ENCODE measurements at places on chromosomes 6 and 20. TPM values are rescaled to one million over a fixed set of nuclear protein-coding genes. Genes with fewer than 3 reads are reported as not detected.

DNA sequence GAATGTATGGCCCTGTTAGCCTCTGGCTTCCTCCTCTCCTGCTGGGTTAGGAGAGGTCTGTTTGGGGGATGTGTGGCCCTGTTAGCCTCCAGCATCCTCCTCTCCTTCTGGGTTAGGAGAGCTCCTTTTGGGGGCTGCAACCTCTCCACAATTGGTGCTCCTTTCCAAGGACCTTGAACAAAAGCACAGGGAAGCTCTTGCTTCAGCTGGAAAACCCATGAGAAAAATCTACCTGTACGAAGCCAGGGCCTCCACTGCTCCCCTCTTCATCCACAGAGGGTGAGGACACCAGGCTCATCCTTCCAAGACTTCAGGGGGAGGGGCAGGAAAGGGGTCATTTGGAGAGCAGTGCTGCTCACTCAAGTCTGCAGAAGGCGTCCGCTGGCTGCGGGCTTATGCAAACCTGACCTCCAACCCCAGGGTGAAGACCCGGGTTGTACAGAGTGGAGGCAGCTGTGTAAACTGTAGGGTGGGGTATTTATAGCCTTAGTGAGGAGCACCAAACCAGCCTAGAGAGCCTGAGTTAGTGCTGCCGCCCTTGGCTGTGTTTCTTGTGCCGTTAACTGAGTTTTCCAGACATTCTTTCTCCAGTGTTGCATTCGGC lies 62.1 kb downstream of the SLC24A3 start:
- H3K4me1 ChIP-seq, result no peaks in the 10 kb centered on the region

DNA sequence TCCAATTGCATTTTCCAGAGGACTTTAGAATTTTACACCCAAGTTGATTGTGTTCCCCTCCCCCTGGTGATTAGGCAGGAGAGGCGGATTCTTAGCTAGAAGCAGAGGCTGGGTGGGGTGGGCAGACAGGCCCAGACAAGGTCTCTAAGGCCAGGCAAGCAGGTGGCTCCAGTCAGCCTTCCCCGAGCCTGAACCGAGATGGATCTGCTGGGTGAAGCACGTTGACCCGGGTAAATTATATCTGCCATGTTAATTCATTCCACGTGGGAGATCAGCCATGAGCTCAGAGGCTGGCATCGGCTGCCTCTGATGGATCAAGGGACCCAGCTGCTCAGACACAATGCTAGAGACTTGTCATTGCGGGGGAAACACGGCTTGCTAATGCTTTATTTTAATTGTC lies 159.5 kb upstream of the MAFB start:
- H3K27ac ChIP-seq, result no peak overlapping the region
- DNase-seq, result no peak
- no peaks in the 10 kb centered on the region for H3K36me3 ChIP-seq
- H3K4me1 ChIP-seq, result no peaks in the 10 kb centered on the region
- no peaks in the 10 kb centered on the region for H3K27me3 ChIP-seq
- no peak overlapping the region for H3K4me3 ChIP-seq

GRCh38 chr20:50110141-50111047 lies 2.6 kb downstream of the UBE2V1 start:
- no peak for DNase-seq
- peak overlapping the region; percentile 96 for H3K27ac ChIP-seq
- H3K36me3 ChIP-seq, result no peaks in the 10 kb centered on the region
- H3K4me3 ChIP-seq, result peak overlapping the region; percentile 84
- peaks cover 55% of the 10 kb centered on the region for H3K4me1 ChIP-seq

DNA sequence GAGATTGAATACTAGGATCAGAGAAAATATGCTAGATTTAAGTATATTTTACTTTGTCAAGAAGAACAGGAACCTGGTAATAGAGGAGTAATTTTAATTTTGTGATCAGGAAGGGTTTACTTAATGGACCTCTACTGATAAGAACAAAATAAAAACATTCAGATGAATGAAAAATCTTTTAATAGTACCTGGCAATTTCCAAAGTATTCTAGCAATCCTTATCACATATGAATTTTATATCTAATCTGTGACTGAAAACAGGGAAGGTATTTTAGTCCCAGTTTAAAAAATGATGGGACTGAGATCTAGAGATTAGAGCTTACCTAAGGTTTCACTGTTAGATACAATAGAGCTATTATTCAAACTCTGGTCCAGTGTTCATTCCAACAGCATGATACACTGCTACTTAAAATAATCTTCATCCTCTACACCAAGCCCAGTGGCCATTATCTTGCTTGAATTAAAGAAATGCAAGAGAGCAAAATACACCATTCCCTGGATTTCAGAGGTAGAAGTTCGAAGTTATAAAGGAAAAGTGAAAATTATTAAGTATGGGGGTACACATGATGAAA lies 13.5 kb downstream of the SLC17A5 start:
- DNase-seq, result no peak
- H3K27ac ChIP-seq, result no peak overlapping the region
- no peaks in the 10 kb centered on the region for H3K4me1 ChIP-seq
- no peak overlapping the region for H3K4me3 ChIP-seq
- H3K27me3 ChIP-seq, result no peaks in the 10 kb centered on the region
- H3K36me3 ChIP-seq, result peaks cover 3% of the 10 kb centered on the region

- DNase-seq, result no peak
- H3K27me3 ChIP-seq, result no peaks in the 10 kb centered on the region
- H3K36me3 ChIP-seq, result no peaks in the 10 kb centered on the region
- peaks cover 5% of the 10 kb centered on the region for H3K4me1 ChIP-seq
- no peak overlapping the region for H3K27ac ChIP-seq
Observed at GRCh38 chr6:90351696-90352095, 55.1 kb upstream of the BACH2 start.

Gene CMTR1
- polyA plus RNA-seq, result 21.1 TPM
